ENCODE measurements at places on chromosomes 7 and 10.

DNA sequence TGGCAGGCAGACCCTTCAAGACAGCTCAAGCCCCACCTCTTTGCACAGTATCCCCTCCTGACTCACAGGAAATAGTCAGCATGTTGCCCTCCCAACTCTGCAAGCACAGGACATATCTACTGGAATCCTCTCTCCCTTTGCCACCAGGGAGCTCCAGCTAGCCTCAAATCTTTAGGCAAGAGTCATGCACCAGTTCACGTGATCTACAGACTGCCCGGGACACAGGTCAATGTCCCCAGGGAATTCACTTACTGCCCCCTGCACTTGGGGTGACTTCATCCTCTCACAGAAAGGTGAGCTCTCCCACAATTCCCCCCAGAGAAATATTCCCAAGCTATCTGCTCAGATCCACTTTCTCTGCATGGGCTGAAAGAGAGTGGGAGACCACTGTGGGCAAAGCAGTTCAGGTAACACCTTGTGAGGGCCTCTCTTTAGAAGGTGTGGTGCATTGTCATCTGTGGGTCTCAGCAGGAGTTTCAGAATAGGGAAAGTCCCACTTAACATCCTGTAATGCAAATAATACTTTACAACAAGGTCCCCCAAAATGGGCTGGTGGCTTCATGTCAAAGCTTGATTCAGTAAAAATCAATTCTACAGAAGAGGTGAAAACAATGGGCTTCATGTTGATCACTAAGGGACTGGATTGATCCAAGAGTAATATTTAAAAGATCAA lies 129.9 kb downstream of the NOC3L start:
- no peak for DNase-seq

DNA sequence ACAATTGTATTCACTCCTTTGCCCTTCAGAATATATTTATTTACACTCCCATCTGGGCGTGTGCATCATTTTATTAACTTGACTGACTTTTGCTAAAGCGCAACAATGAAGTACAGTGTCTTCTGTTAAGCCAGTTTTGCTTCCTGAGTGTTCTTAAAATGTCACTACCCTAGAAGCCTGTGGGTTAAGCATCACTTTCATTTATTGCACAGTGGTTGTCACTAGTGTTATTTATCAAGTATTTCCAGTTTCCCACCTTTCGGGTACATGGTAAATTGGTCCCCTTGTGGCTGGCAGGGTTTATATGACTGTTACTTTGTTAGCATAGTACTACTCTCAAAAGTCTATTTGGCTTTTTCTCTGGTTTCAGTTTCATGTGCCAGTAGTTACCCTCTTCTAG lies 3.3 kb downstream of the HILPDA start:
- no peak for DNase-seq

GRCh38 chr7:12423997-12424745 lies 20.5 kb upstream of the VWDE start:
- no peak for DNase-seq

GRCh38 chr7:2517678-2518507 lies 1.7 kb upstream of the LFNG start:
- DNase-seq: no peak

GRCh38 chr10:90587081-90587491 lies 270.8 kb downstream of the HTR7 start:
- no peak for DNase-seq

DNA sequence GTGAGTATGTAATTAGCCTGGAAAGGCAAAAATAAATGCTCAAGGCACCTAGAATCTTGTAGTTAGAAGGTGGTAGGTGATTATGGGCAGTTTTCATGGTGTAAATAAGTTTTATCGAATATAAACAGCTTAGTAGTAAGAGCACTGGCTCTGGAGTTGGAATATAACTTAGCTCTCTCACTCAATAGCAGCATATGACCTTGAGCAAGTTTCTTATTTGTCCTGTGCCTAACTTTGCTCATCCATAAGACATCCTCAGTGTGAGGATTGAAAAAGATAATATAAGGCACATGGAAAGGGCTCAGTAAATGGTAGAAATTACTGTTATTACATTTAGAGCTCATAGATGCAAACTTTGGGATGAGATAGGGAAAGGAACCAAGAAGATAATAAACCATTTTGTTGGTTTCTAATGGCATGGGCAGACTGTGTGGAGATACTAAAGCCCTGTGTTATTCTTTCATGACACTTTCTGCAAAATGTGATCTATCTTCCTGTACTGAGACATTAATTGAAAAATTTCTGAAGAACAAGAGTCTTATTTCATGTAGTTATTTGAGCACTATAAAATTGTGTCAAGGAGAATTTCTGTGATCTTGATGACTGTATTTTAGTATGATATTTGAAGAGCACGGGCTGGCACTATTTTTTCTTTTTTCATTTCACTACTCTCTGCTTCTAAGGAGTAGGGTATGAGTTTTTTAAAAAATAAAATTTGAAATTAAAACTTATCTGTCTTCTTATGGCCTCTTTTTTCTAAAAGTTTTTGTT lies 3.1 kb downstream of the SLK start:
- no peak for DNase-seq
